ENCODE measurements at places on chromosomes 3 and 15.

DNA sequence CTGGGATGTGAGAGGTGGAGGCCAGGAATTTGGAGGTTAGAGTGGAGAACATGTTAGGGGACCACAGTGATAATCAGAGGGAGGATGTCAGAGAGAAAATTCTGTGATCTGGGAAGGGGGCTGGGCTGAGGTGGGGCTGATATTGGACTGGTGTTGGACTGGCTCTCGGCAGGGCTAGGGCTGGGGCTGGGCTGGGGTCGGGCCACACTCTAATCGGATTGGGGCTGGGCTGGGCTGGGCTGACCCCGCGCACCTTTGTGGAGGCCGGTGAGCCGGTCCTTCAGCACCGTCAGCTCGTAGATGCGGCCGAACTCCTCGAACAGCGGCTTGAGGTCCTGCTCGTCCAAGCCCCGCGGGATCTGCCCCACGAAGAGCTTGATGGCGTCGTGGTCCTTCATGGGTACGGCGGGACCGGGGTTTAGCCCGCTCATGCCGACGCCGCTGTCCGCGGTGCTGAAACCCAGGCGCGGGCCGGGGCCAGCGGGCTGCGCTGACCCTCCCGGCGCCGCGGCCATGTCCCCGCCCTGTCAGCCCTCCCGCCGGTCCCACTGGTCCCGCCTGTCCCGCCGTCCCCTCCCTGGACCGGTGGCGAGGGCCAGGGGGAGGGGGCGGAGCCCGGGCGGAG, 485 bp downstream of the CELF6 start:
- DNase-seq, result no peak

DNA sequence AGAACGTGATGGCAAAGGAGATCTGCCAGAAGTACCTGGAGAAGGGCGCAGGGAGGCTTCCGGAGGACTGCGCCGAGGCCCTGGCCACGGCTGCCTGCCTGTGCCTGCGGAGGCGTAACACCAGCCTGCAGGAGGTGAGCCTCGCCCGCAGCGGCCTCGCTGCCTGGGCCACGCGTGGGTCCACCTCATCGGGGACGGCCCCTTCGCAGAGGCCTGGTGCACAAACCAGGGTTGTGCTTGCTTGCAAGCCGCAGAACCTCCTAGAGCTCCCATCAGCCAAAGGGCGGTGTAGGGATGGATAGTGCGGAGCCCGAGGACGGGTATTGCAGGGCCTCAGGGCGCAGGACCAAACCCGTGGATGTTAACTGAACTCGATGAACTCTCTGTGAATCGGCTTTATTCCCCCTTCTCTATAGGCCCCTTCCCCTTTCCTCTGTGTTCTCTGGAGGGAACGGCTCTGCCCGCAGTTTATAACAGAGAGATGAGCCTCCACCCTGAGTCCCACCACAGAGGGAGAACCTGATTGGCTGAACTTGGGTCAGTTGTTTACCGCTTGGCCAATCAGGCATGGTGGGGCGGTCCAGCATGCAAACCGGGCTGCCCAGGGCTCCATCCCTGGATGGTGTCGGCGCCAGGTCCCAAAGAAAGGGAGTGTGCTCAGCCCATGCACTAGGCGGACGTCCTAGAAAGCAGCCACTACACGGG, 13.6 kb upstream of the TATDN2 start:
- no peak for DNase-seq

DNA sequence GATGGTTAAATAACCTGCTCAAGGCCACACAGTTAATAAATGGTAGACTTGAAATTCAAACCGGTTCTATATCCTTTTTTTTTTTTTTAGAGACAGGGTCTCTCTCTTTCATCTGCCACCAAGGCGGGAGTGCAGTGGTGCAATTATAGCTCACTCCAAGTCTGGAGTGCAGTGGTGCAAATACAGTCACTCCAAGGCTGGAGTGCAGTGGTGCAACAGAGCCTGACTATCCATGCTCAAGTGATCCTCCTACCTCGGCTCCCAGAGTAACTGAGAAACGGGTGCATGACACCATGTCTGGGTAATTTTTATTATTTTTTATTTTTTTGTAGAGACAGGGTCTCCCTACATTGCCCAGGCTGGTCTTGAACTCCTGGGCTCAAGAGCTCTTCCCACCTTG, 23.4 kb downstream of the DPP8 start:
- DNase-seq, result no peak

DNA sequence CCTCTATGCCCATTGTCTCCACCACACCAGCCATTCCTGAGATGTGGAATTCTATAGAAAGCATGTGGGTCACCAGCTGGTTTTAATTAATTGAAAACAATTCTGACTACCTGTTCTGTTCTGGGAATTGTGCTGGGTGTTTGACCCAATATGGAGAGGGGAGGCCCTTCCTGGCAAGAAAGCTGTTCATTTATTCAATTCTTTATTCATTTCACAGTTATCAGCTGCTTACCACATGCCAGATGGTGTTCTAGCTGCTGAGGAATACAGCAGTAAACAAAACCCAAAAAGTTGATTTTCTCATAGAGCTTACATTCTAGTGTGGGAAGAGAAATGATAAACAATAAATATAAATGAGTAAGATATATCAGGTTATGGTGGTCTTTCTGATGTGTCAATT, 296.1 kb upstream of the RASGRP1 start:
- DNase-seq, result no peak

DNA sequence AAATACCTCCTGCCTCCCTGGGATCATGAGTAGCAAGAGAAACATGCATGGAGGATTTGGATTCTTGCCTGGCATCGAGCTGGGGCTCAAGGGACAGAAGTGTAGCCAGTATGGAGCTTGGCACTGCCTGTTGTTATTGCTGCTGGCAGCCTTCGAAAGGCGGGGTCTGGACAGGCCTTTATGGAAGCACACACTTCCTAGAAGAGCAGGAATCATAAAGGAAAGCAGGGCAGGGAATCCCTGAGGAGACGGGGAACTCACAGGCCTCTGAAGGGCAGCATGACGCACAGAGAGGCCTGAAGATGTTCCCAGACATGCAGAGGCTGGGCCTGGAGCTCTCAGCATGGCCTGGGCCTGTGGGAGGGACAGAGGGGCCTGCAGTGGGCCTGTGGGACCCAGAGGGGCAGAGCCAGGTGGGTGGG, 18.6 kb upstream of the SLC41A3 start:
- no peak for DNase-seq

DNA sequence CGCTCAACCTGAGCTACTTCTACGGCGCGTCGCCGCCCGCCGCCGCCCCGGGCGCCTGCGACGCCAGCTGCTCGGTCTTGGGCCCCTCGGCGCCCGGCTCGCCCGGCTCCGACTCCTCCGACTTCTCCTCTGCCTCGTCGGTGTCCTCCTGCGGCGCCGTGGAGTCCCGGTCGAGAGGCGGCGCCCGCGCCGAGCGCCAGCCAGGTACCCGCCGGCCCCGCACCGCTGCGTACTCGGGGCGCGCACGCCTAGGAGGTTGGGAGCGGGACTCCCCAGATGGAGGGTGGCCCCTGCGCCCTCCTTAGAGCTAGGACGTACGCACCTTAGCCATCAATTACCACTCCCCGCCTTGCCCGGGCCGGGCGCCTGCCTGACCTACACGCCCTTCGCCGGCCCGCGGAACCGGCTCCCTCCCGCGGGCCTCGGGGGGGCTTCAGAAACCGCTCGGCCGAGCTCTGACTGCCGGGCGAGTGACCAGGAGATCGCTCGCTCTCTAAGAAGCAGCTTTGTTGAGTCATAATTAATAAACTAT, 466 bp downstream of the NFKBIZ start:
- no peak for DNase-seq

GRCh38 chr3:186216900-186217819, 108.3 kb upstream of the ETV5 start:
- DNase-seq, result no peak

DNA sequence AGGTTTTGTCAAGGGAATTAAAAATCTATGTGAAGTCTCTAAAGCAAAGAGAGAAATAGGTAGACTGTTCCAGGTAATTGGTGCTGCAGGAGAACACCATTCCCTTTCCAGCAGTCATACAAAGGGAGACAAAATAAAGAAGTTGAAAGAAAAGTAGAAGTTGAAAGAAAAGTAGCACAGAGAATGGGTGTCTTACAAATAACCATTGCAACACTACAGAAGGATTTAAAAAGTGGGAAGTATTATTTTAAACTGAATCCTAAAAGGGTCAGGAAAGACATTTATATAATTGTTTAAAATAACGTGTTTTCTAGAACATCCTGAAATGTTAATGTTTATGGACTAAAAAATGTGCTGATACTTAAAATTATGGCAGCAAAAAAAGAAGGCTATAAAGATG, 223.8 kb downstream of the RSRC1 start:
- DNase-seq, result no peak

DNA sequence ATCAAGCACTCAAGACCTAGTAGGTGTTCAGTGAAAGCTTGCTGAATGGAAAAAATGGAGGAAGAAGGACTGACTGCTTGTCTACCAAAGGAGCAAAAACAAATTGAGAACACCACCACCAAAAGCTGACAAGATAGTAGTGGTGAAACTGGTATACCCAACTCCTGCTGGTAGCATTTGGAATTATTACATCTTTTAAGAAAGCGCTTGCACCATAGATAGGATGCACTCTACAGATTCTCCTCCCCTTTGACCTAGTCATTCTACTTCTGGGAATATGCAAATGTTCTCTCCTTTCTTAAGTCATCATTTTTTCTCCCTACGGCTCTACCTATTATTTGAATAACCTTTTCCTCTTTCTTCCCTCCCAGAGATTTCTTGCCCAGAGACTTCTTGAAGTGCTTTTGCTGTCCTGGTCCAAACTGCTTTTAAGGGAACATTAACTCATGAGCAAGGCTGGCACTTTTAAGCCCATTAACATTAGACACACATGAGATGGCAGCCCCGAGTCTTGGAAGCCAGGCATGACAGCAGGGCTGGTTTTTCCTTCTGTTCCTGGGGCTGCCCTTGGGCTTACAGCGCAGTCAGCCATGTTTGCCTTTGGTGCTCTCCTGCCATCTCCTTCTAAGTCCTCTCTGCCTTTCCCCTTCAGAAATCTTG, 75.0 kb upstream of the TLE3 start:
- no peak for DNase-seq

DNA sequence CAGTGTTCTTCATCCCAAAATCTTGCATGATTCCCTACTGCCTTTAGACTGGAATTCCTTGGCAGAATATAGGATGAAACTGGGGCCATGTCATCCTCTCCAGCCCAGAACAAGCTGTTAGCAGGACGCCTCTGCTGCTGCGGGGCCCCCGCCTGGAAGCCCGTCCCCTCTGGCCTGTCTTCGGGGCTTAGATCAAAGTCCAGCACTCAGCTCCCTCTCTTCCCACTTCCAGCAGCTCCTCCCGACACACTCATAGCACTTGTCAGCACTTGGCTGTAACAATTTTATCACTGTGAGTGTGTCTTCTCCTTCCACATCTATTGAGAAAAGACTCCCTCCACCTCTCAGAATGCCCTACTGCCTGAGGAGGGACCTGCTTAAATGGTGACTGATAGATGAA, 112.0 kb upstream of the HACD2 start:
- DNase-seq, result no peak

- DNase-seq, result no peak
Measured at GRCh38 chr3:124748560-124749198, 18.4 kb downstream of the UMPS start.

GRCh38 chr3:150225986-150226385, 182.1 kb upstream of the TSC22D2 start:
- no peak for DNase-seq

GRCh38 chr3:48614044-48614443, 4.6 kb upstream of the UQCRC1 start:
- no peak for DNase-seq

GRCh38 chr15:33380406-33380805, 69.6 kb downstream of the RYR3 start:
- no peak for DNase-seq

DNA sequence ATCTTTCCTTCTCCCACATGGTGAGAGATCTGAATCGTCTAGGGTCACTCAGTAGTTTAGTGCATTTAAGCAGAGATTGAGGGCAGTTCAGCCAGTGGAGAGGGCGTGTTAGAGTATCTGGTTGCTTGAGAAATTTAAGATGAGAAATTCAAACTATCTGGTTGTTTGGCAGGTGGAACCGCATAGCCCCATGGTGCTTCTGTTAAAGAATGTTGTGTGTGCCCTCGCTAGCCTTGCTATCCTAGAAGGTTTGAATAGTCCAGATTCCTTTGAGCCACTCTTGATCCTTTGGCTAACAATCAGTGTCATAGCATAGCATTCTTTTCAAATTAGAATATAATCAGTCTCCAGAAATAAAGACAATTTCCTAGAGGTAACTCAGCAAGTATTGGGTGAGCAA, 32.1 kb downstream of the ABHD17C start:
- DNase-seq, result no peak

GRCh38 chr15:58524247-58524646, 92.5 kb downstream of the LIPC start:
- no peak for DNase-seq

DNA sequence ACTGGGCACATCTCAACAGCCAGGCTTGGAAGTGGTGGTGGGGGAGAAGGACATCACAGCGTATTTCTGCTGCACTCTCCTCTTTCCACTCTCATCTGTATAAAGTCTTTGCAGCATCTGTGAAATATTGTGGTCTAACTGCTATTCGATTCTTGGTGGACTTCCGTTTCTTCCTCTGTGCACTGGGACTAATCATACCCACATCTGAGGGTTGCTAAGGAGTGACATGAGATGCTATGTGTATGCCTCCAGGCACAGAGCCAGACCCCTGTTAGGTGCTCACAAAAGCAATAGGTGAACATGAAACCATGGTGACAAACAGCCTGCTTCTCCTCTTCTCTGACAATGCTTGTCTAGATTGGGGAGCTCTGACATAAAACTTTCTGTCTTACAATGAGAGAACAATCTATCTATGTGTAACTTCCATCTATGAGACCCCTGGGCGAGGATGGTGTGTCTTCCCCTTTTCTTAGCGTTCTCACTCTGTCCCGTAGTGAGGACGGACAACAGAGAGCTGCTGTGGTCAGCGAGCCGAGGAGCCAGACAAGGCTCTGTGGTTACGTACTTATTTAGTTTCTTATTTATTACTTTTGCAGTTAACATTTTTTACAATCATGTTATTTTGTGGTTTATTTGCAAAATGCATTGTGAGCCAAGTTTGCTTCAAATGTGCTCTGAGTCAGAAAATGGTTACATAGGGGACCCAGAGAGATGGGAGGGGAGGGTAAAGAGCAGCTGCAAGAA, 196.7 kb upstream of the TPRG1 start:
- DNase-seq, result no peak

DNA sequence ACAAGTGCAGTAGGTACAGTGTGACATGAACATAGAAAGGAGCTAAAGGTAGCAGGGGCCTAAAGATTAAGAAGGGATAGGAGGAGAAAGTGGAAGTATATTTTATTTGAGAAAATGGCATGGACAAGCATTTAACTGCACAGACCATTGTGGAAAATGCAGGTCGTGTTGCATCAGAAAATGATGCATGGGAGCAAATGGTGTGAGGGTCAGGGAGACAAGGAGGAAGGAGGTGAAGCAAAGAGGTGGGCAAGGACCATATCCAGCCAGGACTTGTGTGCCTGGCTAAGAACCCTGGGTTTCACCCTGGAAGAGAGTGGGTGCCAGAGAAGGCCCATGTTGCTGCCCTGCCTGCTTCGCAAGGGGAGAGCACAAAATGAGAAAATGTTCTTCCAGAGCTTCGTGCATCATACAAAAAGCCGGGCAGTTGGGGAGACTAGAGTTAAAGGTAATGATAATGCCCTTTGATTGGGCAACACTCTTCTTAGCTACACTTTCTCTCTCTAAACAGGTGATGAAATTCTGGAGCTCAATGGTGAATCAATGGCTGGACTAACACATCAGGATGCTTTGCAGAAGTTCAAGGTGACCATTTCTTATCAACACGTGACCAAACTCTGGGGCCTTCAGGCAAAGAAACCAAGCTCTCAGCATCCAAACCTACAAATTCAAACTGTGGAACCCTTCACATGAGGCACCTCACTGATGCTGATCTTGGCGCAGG, 45.5 kb downstream of the STARD5 start:
- no peak for DNase-seq

Data from anterior cingulate cortex (tissue), 58 donors.